CD4-positive, alpha-beta T cell treated with Interleukin-17A for 4 hours (primary cell): ENCODE measurements at places on chromosomes 16 and 17.
A peak's percentile ranks its signal among the peaks of the same experiment; 100 is the strongest.

GRCh38 chr16:8729779-8730334 lies 55.4 kb downstream of the ABAT start:
- DNase-seq = no peak

GRCh38 chr16:73433731-73434307 lies 385.9 kb upstream of the ZFHX3 start:
- DNase-seq = no peak

DNA sequence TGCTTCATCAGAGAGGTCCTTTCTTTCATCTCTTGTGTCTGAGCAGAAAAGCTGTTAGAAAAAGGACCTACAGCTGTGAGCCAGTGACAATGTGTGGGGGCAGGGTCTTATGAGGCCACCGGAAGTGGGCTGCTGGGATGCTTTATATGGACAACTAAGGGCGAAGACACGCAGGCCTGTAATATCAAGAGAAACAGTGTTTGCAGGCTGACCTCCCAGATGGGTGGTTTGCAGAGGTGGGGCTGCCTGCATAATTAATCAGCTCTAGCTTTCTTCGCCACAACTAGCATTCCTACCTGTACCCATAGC lies 30.4 kb upstream of the SALL1 start:
- DNase-seq = no peak

DNA sequence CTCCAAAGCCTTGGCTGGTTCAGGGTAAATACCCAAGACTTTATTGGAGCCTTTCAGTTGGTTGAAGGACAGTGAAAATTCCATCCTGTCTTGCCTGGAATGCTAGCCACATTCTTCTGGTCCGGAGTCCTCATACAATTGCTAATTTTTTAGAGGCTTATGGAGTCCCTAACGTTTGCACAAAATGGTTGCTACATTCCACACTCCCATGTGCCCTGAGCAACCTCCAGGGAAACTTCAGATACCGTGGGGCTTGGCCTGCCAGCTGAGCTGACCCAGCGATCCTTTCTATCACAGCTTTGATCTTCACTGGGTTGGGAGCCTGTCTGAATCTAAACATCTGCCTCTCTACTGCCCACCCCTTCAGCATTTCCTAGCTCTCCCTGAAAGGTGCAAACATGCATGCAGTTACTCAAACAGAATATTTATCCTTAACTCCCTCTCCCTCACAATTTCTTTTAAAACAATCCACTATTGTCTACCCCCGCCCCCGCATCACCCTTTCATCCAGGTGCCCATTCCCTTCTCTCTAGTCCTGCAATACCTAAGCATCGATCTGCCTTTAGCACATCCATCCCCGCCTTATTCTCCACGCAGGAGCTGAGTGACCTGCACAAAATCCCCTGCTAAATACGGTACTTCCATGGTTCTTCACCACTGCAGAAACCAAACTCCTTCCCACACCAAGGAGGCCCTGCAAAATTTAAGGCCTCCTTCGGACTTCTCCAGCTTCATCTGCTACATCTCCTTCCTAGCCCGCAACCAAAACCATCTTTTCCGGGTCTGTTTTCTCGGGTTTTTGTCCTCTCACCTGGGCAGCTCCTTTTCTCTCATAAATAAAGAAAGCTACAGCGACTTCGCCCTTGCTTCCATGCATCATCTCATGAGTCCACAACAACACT lies 810 bp upstream of the GAN start:
- peak; percentile 3 for DNase-seq

DNA sequence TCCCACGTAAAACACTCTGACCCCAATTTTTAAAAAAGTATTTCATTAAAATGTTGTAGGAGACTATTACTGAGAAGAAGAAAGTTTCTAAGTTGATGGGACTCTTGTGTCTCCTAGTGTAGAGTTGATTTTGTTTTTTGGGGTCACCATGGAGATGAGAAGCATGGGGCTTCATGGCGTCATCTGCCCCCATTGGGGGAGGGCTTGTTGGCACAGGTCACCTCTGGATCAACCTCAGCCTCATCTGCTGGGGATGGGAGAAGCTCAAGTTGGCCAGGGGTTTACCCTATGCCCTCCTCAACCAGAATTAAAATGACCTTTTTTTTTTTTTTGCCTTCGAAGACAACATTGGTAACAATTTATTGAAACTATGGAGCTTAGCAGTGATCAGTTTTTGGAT lies 28.3 kb downstream of the MSI2 start:
- DNase-seq = no peak
